ENCODE measurements at places on chromosomes 2 and 18. TPM values are rescaled to one million over a fixed set of nuclear protein-coding genes. Genes with fewer than 3 reads are reported as not detected.

Gene ALKAL2
- total RNA-seq, result 2.6 TPM

Gene CBLN2
- total RNA-seq, result not detected

Gene CHST9
- 2.7 TPM for total RNA-seq

Gene PTPRN
- total RNA-seq, result 2.0 TPM

Gene PLCD4
- total RNA-seq, result not detected

Gene KRTCAP3
- total RNA-seq, result 9.0 TPM

Gene LRRTM4
- 5.7 TPM for total RNA-seq

Gene KIF1A
- total RNA-seq, result 46.8 TPM

Gene SCN2A
- under 0.01 TPM for total RNA-seq

Gene PLGLB2
- not detected for total RNA-seq

Gene GAREM2
- 7.2 TPM for total RNA-seq

DNA sequence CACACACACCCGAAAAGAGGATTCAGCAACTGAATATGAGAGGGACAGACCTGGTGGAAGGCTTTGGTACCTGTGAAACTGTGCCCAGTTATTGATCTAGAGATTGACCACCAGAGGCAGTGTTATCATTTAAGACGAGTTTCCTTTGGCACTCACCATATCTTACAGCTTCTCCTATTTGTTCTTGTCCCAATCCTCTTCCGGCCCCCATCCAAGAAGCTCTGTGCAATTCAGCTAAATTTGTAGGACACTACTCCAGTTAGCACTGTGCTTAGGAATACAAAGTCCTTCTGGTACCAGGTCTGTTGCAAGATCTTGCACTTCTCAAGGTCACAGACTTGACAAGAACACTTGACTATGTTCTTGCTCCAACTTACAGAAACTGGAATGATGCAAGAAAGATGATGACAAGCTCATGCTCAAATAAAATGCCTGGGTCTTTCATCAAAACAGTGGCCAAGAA, 177.7 kb downstream of the TMEM247 start:
- peak; percentile 55 for DNase-seq

- DNase-seq, result no peak
Observed at GRCh38 chr18:76791642-76792041, 30.7 kb upstream of the ZNF236 start.

DNA sequence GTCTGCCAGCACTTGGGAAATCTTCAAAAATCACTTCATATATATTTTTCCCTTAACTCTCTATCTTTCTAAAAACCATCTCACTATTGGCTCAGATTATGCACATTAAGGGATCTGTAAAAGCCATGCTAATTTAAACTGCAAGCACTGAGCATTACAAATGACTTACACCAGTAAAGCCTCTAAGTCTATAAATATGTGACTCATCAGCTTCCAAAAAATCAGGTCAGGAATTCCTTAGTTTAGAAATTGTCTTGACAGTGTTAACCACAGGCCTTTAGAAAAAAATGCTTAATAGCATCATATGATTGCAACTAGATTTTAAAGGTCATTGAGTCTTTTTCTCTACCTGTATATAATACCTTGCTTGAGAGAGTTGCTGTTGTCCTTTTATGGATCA, 1113.6 kb upstream of the PIK3C3 start:
- no peak for DNase-seq

GRCh38 chr2:67221266-67221665, 175.9 kb upstream of the ETAA1 start:
- DNase-seq, result no peak

GRCh38 chr2:217048730-217049129, 188.9 kb upstream of the TNP1 start:
- DNase-seq, result no peak

- DNase-seq, result no peak
Observed at GRCh38 chr18:10169064-10169562, 255.3 kb downstream of the VAPA start.

- no peak for DNase-seq
Observed at GRCh38 chr2:160409480-160409879, 84.1 kb downstream of the RBMS1 start.

DNA sequence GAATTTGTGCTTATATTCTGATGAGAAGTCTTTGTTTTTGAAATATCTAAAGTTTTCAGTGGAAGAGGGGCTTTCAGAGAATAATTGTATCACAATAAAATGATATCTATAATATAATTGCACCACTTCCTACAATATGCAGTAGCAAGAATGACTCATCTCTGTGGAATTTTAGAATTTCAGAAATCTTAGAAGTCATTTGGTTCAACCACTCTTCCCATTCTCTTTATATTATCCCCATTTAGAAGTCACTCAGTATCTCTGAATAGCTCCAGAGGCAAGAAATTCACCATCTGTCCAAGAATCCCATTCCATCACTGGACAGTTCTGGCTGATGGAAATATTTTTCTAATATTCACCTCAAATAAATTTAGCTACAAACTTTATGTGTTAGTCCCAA, 59.3 kb upstream of the CCDC68 start:
- DNase-seq, result no peak

DNA sequence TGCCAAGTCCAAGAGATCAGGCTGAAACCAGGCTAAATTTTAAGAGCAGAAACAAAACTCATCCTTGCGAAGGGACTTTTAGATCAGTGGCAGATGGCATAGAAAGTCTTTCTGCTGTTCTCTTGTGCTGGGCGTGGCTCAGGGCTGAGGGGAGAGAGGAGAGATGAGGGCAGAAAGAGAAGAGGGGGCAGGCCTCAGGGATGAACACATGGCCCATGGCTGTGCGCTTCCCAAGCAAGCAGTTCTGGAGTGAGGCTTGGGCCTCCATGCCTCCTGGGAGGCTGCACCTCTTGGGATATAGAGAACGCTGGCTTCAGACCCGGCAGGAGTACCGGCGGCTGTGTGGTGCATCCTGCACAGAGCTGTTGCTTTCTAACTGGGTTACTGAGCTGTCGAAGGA, 41.0 kb downstream of the HPCAL1 start:
- DNase-seq, result no peak

DNA sequence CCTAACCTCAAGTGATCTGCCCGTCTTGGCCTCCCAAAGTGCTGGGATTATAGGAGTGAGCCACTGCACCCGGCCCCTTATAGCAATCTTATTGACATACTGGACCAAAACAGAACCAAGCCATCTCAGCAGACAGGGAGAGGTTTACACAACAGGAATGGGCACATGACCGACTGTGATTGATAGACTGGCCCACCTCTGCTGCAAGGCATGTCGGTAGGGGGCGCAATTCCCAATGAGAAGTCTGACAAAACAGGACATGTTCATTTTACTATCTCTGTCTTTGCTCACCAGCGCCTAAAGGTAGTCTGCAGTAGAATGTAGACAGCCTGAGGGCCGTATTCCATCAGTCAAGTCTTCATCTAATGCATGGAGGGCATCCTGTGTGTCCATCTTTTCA, 2.0 kb downstream of the LYPD6B start:
- peak; percentile 76 for DNase-seq

- DNase-seq, result peak; percentile 53
Observed at GRCh38 chr2:237860273-237860935, 981 bp downstream of the RAMP1 start.

- DNase-seq, result no peak
Observed at GRCh38 chr2:103525756-103526155, 763.9 kb downstream of the TMEM182 start.

GRCh38 chr2:152627351-152627957, 89.8 kb downstream of the PRPF40A start:
- DNase-seq, result no peak

- DNase-seq, result no peak
Observed at GRCh38 chr18:30988440-30988839, 54.1 kb downstream of the DSC3 start.

DNA sequence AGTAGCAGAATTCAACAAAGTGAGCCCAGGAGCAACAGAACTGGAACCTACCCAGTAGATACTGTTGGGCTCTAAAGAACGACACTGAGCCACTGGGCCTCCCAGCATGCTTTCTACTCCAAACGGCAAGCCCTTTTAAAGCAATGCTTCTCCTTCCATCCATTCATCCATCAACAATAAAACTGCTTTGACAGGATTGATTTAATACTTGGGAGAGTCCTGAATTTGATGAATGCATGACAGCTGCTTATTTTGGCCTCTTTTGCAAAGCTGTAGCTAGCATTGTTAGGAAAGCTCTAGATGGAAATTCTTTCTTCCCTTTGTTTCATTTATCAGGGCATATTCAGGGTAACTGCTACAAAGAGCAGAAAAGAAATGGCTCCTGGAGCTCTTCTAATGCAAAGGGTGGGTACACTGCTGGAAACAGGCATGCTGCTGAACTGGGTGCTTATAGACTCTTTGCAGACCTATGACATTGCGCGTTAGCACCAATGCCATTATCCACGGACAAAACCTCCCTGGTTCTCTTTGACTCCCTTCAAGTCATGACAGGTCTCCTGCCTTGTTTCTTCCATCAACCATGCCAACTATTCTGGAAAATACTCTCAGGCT, 138.4 kb upstream of the HNRNPA3 start:
- no peak for DNase-seq

GRCh38 chr2:209511637-209512036, 87.8 kb downstream of the MAP2 start:
- DNase-seq, result no peak

GRCh38 chr18:26008096-26008495, 82.3 kb downstream of the SS18 start:
- no peak for DNase-seq

DNA sequence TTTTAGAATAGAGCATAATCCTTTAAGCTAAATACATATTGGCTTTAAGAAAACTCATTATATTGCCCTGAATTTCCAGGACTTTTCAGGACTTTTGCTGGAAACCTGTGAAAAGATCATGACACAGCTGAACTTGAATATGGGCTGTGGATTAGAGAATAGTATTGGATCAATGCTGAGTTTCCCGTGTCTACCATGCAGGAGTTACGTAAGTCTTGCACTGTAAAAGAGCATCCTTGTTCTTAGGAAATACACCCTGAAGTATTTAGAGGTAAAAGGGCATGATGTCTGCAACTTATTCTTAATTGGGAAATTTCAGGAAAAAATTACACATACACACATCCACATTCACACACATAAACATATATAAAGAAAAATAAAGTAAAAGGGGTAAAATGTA, 82.1 kb downstream of the ZFP36L2 start:
- no peak for DNase-seq

DNA sequence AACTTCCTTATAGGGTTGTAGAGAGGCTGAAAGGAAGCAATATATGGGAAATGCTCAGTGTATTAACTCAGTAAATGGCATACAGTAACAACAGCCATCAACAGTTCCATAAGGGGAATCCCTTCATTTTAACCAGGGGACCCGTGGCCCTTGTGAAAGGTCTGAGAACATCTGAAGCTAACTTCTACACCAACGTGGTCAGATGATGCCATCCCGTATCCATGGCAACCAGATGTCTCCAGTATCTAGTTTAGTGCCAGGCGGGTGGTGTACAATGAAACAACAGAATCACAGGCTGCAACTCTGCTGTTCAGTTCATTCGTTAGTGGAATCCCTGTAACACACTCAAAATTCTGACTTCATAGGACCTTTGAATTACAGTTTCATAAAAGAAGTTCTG, 162.3 kb downstream of the TGIF1 start:
- DNase-seq, result no peak

GRCh38 chr18:58947136-58947732, 82.6 kb downstream of the ZNF532 start:
- DNase-seq, result no peak

GRCh38 chr2:149219856-149220255, 110.5 kb upstream of the LYPD6 start:
- DNase-seq, result no peak

GRCh38 chr2:118988706-118989105, 46.7 kb downstream of the MARCO start:
- no peak for DNase-seq

DNA sequence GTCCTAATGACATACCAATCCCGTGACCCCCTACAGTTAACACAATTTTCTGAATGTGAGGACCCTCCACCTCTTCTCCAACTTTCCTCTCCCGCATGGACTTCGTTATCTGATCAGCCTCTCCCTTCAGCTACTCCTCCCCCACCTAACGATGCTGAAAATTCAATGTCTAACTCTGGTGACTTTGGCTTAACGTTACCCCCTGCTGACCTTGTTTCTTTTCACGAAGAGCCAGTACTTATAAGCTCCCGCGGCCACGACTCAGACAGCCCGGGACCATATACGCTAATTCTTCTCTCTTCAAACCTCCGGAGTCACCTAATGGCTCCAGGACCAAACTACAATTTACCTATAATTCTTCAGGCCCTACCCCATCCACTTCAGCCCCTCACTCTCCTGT, 29.2 kb downstream of the VPS54 start:
- no peak for DNase-seq

- DNase-seq, result no peak
Observed at GRCh38 chr2:227462972-227463931, 8.7 kb upstream of the AGFG1 start.

DNA sequence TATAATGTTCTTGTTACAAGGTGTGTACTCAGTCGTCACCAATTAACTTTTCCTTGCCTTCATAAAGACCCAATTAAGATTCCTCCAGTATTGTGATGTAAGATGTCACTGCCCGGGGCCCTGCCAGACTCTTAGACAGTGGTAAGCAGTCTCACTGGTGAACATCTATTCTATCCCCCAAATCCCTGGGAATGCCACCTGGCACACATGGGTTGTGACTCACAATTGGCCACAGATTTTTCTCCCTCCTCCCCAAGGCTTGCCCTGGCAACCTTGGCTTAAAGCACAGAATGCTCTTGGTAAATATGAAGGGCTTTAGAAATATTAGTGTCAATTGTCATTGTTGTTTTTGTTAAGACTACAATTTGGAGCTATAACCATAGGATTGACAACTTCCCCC, 287.9 kb downstream of the ETAA1 start:
- no peak for DNase-seq

GRCh38 chr2:212921061-212921460, 230.4 kb downstream of the IKZF2 start:
- DNase-seq, result no peak

- DNase-seq, result no peak
Observed at GRCh38 chr2:30358351-30358750, 88.7 kb upstream of the LCLAT1 start.

DNA sequence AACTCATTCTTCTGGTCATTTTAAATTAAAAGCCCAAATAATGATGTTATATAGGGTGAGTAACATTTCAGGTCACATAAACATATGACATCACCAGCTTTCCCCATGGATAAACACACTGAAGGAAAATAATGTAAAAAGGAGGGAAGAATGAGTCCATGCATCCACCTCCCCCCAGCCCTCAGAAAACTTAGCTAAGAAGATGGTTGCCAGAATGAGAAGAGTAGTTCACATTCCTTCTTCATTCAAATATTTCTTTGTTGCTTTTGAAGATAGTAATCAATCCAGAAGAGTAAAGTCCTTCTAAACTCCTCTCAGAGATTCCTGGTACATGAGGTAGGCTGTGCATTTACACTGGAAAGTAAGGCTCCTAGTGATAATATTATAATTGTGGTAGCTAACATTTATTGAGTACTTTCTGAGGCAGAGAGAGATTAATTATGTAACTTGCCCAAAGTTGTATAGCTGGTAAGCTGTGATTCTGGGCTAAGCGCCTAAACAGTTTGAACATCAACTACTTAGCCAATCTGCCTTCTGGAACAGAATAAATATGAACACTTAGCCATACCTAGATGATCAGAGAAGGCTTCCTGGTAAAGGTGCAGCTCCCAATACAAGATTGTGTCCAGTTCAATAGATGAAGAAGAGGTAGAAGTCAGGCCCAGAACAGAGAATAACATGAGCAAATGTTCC, 256.7 kb upstream of the FN1 start:
- no peak for DNase-seq

- DNase-seq, result no peak
Observed at GRCh38 chr18:24995056-24995455, 356.9 kb downstream of the ZNF521 start.

- DNase-seq, result no peak
Observed at GRCh38 chr2:56030901-56031300, 107.3 kb upstream of the EFEMP1 start.

- DNase-seq, result no peak
Observed at GRCh38 chr2:38533180-38533579, 69.5 kb downstream of the HNRNPLL start.
